ENCODE measurements at places on chromosomes 7 and 10.

DNA sequence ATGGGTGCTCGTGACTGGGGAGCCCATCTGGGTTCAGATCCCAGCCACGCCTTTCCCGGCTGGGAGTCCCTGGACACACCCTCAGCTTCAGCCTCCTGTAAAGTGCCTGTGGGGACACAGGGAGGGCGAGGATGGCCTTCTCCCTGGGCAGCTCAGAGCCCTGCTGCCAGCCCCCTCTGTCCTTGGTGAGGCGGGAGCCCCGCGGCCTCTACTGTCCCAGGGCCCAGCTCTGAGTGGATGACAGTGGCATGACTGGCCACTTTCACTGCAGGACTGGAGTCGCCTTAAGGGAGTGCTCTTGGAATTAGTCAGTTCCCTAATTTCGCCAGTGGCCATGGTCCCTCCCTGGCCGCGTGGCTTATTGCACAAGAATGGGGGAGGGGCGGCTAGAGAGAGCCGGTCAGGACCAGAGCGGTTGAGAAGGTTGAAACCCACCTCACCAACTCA lies 4.6 kb downstream of the BRI3 start:
- no peak overlapping the region for H3K4me3 ChIP-seq
- peak overlapping the region; percentile 95 for H3K27ac ChIP-seq
- H3K4me1 ChIP-seq = peaks cover 37% of the 10 kb centered on the region
- H3K27me3 ChIP-seq = no peaks in the 10 kb centered on the region

DNA sequence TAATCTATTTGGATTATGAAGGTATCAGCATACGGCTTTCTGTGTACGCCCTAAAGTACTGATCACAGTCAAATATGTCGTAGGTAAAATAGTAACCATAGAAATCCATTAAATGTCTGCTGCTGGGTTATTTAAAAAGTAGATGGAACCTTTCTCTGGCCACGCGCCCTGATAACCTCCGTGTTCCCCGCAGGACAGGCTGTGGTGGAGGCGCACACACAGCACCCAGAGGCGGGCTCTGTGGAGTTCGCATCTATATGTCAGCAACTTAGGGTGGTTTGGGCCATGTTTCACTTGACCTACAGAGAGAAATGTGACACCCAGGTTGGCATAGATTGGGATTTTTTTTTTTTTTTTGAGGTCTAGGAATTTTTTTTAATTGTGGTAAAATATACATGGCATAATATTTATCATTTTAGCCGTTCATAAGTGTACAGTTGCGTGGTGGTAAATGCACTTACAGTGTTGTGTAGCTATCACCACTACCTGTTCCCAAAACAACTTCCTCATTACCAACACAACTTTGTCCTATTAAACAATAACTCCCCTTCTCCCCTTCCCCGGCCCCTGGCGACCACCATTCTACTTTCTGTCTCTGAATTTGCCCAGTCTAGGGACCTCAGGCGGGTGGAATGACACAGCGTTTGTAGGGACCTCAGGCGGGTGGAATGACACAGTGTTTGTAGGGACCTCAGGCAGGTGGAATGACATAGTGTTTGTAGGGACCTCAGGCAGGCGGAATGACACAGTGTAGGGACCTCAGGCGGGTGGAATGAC lies 15.4 kb downstream of the PPP2R2D start:
- DNase-seq = no peak
- H3K36me3 ChIP-seq = no peaks in the 10 kb centered on the region
- no peaks in the 10 kb centered on the region for H3K27me3 ChIP-seq

- DNase-seq = no peak
- no peak overlapping the region for H3K27ac ChIP-seq
- no peaks in the 10 kb centered on the region for H3K4me1 ChIP-seq
- H3K36me3 ChIP-seq = no peaks in the 10 kb centered on the region
- no peaks in the 10 kb centered on the region for H3K27me3 ChIP-seq
- H3K4me3 ChIP-seq = no peak overlapping the region
Observed at GRCh38 chr7:30815388-30815854, 44.2 kb downstream of the MINDY4 start.

DNA sequence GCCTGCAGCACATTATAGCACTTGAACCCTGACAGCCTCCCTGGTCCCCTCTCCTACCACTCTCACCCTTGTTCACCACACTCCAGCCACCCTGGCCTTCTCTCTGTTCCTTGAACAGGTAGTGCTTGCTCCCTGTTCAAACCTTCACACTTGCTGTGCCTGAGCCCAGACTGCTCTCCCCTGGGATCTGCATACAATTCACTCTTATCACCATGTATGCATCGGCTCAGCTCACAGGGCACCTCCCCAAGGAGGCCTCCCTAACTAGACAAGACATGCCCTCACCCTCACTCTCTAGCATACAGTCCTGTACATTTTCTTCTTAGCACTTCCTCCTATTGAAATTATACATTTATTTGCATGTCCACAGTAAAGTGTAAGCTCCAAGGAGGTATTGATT lies 59.3 kb downstream of the FAM13C start:
- no peaks in the 10 kb centered on the region for H3K36me3 ChIP-seq
- no peak overlapping the region for H3K4me3 ChIP-seq
- DNase-seq = no peak
- no peaks in the 10 kb centered on the region for H3K27me3 ChIP-seq
- no peak overlapping the region for H3K27ac ChIP-seq
- no peaks in the 10 kb centered on the region for H3K4me1 ChIP-seq

- no peak for DNase-seq
- no peaks in the 10 kb centered on the region for H3K36me3 ChIP-seq
- H3K4me1 ChIP-seq = no peaks in the 10 kb centered on the region
- H3K4me3 ChIP-seq = no peak overlapping the region
- H3K27me3 ChIP-seq = peaks cover 5% of the 10 kb centered on the region
Observed at GRCh38 chr10:6514180-6514579, 65.9 kb downstream of the PRKCQ start.

GRCh38 chr7:43313628-43314378 lies 201.4 kb downstream of the HECW1 start:
- no peaks in the 10 kb centered on the region for H3K27me3 ChIP-seq
- DNase-seq = no peak
- H3K36me3 ChIP-seq = no peaks in the 10 kb centered on the region
- no peaks in the 10 kb centered on the region for H3K4me1 ChIP-seq
- H3K4me3 ChIP-seq = no peak overlapping the region
- H3K27ac ChIP-seq = no peak overlapping the region

GRCh38 chr7:138900035-138900828 lies 81.0 kb downstream of the KIAA1549 start:
- no peaks in the 10 kb centered on the region for H3K27me3 ChIP-seq
- H3K27ac ChIP-seq = no peak overlapping the region
- DNase-seq = no peak
- no peak overlapping the region for H3K4me3 ChIP-seq

GRCh38 chr7:74615933-74616780 lies 41.4 kb upstream of the GTF2I start:
- peaks cover 6% of the 10 kb centered on the region for H3K4me1 ChIP-seq
- no peak for DNase-seq
- H3K27ac ChIP-seq = no peak overlapping the region
- H3K36me3 ChIP-seq = no peaks in the 10 kb centered on the region

GRCh38 chr10:84563868-84564267 lies 235.5 kb downstream of the CCSER2 start:
- H3K27me3 ChIP-seq = peaks cover 5% of the 10 kb centered on the region
- no peak overlapping the region for H3K4me3 ChIP-seq
- DNase-seq = no peak
- no peak overlapping the region for H3K27ac ChIP-seq
- no peaks in the 10 kb centered on the region for H3K4me1 ChIP-seq

- H3K27me3 ChIP-seq = no peaks in the 10 kb centered on the region
- peak overlapping the region; percentile 82 for H3K27ac ChIP-seq
- H3K4me1 ChIP-seq = peaks cover 41% of the 10 kb centered on the region
- H3K36me3 ChIP-seq = no peaks in the 10 kb centered on the region
Observed at GRCh38 chr10:78771260-78771659, 297.5 kb upstream of the ZMIZ1 start.

- peaks cover 31% of the 10 kb centered on the region for H3K4me1 ChIP-seq
- H3K27me3 ChIP-seq = no peaks in the 10 kb centered on the region
- peak overlapping the region; percentile 92 for H3K27ac ChIP-seq
- DNase-seq = peak; percentile 19
Observed at GRCh38 chr10:42646687-42647640, 8.6 kb upstream of the ZNF33B start.

DNA sequence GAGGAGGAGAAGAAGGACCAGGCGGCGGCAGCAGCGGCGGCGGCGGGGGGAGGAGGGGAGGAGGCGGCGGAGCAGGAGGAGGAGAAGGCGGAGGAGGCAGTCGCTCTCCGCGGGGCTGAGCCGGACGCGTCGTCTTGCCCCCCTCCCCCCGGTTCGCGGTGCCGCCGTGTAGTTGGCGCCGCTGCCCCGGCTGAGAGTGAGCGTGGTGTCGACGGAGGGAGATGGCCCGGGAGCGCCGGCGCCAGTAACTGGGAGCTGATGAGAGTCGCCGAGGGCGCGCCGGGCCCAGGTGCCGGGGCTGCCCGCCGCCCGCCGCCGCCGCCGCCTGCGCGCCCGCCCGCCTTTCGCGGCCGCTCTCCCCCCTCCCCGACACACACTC lies 257 bp downstream of the WAC start:
- no peak for DNase-seq
- H3K27me3 ChIP-seq = no peaks in the 10 kb centered on the region
- H3K4me1 ChIP-seq = peaks cover 23% of the 10 kb centered on the region
- peak overlapping the region; percentile 100 for H3K27ac ChIP-seq
- peaks cover 5% of the 10 kb centered on the region for H3K36me3 ChIP-seq

GRCh38 chr10:103911021-103911459 lies 6.9 kb downstream of the STN1 start:
- peaks cover 20% of the 10 kb centered on the region for H3K4me1 ChIP-seq
- no peaks in the 10 kb centered on the region for H3K27me3 ChIP-seq
- H3K27ac ChIP-seq = no peak overlapping the region
- H3K36me3 ChIP-seq = no peaks in the 10 kb centered on the region
- no peak overlapping the region for H3K4me3 ChIP-seq

- no peaks in the 10 kb centered on the region for H3K27me3 ChIP-seq
- H3K27ac ChIP-seq = no peak overlapping the region
- no peaks in the 10 kb centered on the region for H3K36me3 ChIP-seq
- no peaks in the 10 kb centered on the region for H3K4me1 ChIP-seq
- no peak overlapping the region for H3K4me3 ChIP-seq
Observed at GRCh38 chr10:90845726-90846125, 12.1 kb downstream of the HTR7 start.

- no peak overlapping the region for H3K27ac ChIP-seq
- no peaks in the 10 kb centered on the region for H3K4me1 ChIP-seq
- H3K36me3 ChIP-seq = no peaks in the 10 kb centered on the region
- no peak overlapping the region for H3K4me3 ChIP-seq
Observed at GRCh38 chr7:122260336-122260735, 44.2 kb downstream of the FEZF1 start.

GRCh38 chr7:116829041-116829440 lies 33.3 kb upstream of the CAPZA2 start:
- no peak overlapping the region for H3K27ac ChIP-seq
- DNase-seq = no peak
- H3K27me3 ChIP-seq = no peaks in the 10 kb centered on the region
- H3K36me3 ChIP-seq = no peaks in the 10 kb centered on the region

DNA sequence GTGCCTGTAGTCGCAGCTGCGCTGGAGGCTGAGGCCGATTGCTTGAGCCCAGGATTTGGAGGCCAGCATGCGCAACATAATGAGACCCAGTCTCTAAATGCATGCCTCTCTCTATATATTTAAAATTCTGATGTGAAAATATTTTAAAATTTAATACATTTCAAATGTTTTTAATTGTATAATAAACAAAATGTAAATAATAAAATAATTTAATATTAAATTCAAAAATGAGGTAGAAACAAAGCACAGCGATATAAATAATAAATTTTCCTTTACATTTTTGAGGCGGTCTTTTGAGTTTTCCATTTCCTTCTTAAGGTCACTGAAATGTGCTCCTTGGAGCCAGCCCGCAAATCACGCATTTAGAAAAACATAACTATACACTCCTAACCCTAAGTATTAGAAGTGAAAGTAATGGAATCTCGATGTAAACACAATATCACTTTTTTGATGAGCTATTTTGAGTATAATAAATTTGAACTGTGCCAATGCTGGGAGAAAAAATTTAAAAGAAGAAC lies 523 bp upstream of the CDK1 start:
- peak overlapping the region; percentile 58 for H3K27ac ChIP-seq
- H3K27me3 ChIP-seq = no peaks in the 10 kb centered on the region
- no peak for DNase-seq
- H3K36me3 ChIP-seq = no peaks in the 10 kb centered on the region
- peak overlapping the region; percentile 12 for H3K4me3 ChIP-seq

GRCh38 chr10:6778992-6779701 lies 199.1 kb upstream of the PRKCQ start:
- DNase-seq = peak; percentile 68
- H3K36me3 ChIP-seq = no peaks in the 10 kb centered on the region
- no peak overlapping the region for H3K4me3 ChIP-seq
- no peak overlapping the region for H3K27ac ChIP-seq
- H3K27me3 ChIP-seq = no peaks in the 10 kb centered on the region
- H3K4me1 ChIP-seq = no peaks in the 10 kb centered on the region

DNA sequence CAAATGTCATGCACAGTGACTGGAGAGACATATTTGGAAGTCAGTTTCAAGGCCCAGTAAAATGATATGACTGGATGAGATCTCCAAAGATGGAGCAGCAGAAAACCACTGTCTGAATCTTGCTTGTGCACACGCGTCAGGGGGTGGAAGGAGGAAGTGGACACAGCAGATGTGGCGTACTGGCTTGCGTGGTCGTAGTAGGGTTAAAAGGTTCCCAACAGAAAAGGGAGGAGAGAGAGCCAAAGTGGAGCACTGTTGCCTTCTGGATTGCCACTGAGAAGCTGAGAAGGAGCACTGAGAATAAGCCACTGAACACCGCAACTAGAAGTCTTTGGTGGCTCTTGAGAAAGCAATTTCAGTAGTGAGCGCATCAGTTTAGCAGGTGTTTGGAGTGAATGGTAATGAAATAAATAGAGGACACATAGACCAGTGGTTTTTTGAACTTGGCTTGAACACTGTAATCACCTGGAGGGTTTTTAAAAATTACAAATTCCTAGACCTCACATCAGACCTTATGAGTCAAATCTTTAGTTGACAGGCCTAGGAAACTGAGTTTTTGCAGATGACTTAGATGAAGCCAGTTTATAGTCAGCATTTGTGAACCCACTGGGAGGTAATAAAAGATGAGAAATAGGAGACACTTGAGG lies 227.3 kb downstream of the PTEN start:
- DNase-seq = no peak
- H3K4me3 ChIP-seq = no peak overlapping the region
- H3K36me3 ChIP-seq = no peaks in the 10 kb centered on the region
- no peak overlapping the region for H3K27ac ChIP-seq
- no peaks in the 10 kb centered on the region for H3K27me3 ChIP-seq

DNA sequence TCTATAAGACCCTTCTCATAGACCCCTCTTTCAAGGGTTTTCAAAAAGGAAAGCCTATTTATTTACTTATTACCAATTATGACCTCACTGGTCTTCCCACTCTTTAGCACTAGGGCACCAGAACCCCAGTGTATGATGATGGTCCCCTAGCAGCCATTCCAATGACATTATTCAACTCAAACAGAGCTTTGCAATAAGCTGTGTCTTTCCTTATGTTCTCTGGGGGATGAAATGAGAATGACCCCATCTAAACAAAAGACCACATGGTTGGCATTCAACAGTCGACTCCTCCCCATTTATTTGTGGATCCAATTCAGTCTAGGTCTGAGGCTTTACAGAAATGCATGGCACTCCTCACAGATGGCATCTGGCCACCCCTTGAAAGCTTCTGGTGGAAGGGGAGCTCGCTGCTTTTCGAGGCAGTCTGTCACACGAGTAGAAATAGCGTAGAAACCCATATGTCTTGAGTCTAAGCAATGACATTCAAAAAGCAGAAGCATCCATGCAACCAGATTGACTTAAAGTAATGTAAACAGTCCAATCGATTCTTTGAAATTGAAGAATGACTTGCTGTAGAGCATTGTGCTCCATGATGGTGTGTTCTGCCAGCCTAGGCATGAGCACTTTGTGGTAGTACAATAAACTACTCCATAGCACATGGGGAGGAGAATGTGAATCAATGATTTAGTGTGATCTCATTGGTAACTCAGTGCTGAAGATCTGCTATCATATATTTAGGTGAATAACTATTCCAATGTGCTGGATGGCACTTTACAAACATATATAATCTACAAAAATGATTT lies 29.8 kb downstream of the NRP1 start:
- no peak overlapping the region for H3K27ac ChIP-seq
- H3K36me3 ChIP-seq = no peaks in the 10 kb centered on the region
- peaks cover 10% of the 10 kb centered on the region for H3K4me1 ChIP-seq
